ENCODE measurements at places on chromosomes 7 and 10. TPM values are rescaled to one million over a fixed set of nuclear protein-coding genes. Genes with fewer than 3 reads are reported as not detected.

The SLC25A13 gene
- 13.3 TPM for total RNA-seq

The ANKRD30A gene
- total RNA-seq = not detected

The PSTK gene
- 3.3 TPM for total RNA-seq

The SLC26A3 gene
- 4.5 TPM for total RNA-seq

The ARL4A gene
- 62.3 TPM for total RNA-seq

The PTN gene
- total RNA-seq = 9.2 TPM

The NME8 gene
- total RNA-seq = not detected

The AZGP1 gene
- 2.8 TPM for total RNA-seq

The UNCX gene
- not detected for total RNA-seq

The FAM25G gene
- not detected for total RNA-seq

The DPY19L1 gene
- 11.9 TPM for total RNA-seq

The CHAT gene
- 0.17 TPM for total RNA-seq

The NRG3 gene
- 0.65 TPM for total RNA-seq

- no peaks in the 10 kb centered on the region for H3K36me3 ChIP-seq
- no peak overlapping the region for H3K27ac ChIP-seq
- no peaks in the 10 kb centered on the region for H3K27me3 ChIP-seq
- DNase-seq = no peak
- no peak overlapping the region for H3K4me3 ChIP-seq
Observed at GRCh38 chr7:126223729-126224128, 1029.0 kb downstream of the GRM8 start.

DNA sequence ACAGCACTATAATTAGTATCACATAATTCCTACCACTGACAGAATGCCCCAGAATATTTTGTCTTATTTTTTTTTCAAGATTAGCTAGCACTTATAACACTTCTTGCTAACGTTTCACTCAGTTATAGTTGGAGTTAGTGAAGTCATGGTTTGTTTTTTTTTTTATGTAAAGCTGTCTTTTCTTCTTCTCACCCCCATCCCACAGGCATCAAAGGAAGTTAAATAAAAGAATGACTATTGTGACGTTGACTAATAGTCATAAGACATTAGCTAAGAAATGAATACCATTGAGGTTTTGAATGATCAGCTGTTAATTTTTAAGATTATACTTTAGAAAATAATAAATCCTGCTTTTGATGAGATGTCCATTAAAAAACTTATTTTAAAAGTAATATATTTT lies 498.3 kb downstream of the GFRA1 start:
- H3K27ac ChIP-seq = no peak overlapping the region
- H3K4me3 ChIP-seq = no peak overlapping the region

GRCh38 chr7:140643416-140643815 lies 2.8 kb upstream of the DENND2A start:
- H3K27me3 ChIP-seq = no peaks in the 10 kb centered on the region
- H3K27ac ChIP-seq = peak overlapping the region; percentile 98
- DNase-seq = no peak

DNA sequence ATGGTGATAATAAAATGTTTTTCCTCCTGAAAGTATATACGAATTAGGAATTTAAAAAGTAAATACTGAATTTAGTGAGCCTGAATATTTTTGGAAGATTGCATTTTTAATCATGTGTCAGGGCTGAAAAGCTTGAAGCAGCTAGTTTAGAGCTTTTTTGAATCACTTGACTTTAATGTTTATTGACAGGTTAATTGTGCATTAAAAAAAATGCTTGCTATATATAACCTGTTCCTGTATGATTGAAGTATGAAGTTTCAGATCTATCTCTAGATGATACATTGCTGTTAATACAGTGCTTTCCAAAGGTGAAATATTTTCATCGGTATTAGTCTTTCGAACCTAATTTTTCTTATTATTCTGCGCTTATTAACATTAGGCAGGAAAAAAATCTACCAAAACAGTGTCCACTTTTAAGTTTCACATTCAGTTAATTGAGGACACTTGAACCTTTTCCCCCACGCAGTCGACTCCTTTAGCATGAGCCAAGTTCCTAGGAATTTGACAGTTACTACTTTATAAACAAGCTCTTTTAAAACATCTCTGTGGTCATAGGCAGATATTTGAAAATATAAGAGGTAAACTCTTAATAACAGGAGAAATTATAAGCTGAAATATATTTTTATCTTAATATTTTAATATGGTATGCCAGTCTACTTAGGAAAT lies 187.1 kb downstream of the MLLT10 start:
- no peak for DNase-seq
- no peaks in the 10 kb centered on the region for H3K27me3 ChIP-seq
- no peak overlapping the region for H3K4me3 ChIP-seq
- peaks cover 7% of the 10 kb centered on the region for H3K36me3 ChIP-seq
- H3K27ac ChIP-seq = no peak overlapping the region

- H3K4me1 ChIP-seq = no peaks in the 10 kb centered on the region
- no peaks in the 10 kb centered on the region for H3K36me3 ChIP-seq
- DNase-seq = no peak
- H3K4me3 ChIP-seq = no peak overlapping the region
Observed at GRCh38 chr10:96124230-96125141, 5.6 kb upstream of the ZNF518A start.

DNA sequence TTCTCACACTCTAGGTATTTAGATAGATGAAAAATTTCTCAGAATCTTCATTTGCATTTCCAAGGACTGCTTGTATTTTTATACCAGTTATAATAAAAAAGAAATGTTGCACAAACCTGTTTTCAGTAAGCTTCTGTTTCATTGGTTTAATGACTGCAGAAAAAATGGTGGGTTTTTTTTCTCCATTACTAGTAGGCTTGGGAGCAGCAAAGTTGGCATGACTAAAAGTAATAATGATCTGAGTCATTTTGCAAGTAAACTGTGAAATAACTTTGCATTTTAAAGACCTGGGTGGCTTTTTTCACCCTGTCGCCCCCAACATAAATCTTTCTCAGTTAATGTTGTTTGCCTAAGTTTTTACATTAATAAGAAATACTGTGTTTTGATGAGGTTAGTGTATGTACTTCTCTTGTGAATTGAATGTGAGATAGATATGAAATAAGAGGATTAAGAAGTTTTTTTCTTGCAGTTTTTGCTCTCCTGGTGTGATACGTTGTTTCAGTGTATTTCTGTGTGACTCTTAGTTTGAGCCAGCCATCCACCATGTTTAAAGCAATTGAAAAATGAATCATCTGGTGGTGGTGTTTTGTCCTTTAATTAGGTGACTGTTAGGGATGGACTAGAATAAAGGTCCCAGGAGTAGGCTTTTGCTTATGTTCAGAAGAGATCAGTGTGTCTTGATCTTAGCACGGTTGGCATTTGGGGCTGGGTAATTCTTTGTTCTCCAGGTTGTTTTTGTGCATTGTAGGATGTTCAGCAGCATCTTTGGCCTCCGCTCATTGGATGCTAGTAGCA lies 1.8 kb downstream of the GNAI1 start:
- no peaks in the 10 kb centered on the region for H3K27me3 ChIP-seq
- H3K4me3 ChIP-seq = peak overlapping the region; percentile 98
- H3K36me3 ChIP-seq = no peaks in the 10 kb centered on the region

DNA sequence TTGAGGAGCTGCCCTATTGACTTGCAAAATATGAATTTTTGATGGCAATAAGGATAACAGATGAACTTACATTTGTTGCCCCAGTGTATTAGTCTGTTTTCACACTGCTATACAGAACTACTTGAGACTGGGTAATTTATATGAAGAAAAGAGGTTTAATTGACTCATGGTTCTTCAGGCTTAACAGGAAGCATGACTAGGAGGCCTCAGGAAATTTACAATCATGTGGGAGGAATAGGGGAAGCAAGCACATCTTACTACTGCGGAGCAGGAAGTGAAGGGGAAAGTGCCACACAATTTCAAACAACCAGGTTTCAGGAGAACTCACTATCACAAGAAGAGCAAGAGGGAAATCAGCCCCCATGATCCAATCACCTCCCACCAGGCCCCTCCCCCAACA lies 57.9 kb downstream of the ZNF22 start:
- DNase-seq = no peak
- no peaks in the 10 kb centered on the region for H3K36me3 ChIP-seq
- no peaks in the 10 kb centered on the region for H3K27me3 ChIP-seq
- H3K4me3 ChIP-seq = no peak overlapping the region

GRCh38 chr7:118104812-118105441 lies 79.0 kb upstream of the LSM8 start:
- H3K4me1 ChIP-seq = no peaks in the 10 kb centered on the region
- no peaks in the 10 kb centered on the region for H3K36me3 ChIP-seq
- H3K27me3 ChIP-seq = no peaks in the 10 kb centered on the region
- H3K27ac ChIP-seq = no peak overlapping the region

DNA sequence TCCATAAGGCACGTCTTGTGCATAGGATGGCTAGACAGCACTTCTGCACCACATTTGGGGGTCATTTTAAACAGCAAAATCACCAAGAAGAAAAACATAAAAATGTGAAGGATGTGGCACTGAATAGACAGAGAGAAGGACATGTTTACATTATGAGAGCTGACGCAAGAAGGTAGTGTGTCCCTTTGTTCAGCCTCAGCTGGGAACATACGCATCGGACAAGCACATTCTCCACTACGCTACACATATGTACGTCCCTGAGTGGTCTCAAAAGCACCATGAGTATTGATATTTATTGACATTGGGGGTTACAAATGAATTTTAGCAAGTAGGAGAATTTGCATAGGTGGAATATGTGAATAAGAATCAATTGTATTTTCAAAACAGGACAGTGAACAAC lies 20.2 kb downstream of the DDC start:
- H3K27ac ChIP-seq = no peak overlapping the region
- no peaks in the 10 kb centered on the region for H3K27me3 ChIP-seq
- H3K4me3 ChIP-seq = no peak overlapping the region

Data from esophagus muscularis mucosa (tissue), 4 donors.